ENCODE measurements at places on chromosomes 5 and 9. TPM values are rescaled to one million over a fixed set of nuclear protein-coding genes. Genes with fewer than 3 reads are reported as not detected.

DNA sequence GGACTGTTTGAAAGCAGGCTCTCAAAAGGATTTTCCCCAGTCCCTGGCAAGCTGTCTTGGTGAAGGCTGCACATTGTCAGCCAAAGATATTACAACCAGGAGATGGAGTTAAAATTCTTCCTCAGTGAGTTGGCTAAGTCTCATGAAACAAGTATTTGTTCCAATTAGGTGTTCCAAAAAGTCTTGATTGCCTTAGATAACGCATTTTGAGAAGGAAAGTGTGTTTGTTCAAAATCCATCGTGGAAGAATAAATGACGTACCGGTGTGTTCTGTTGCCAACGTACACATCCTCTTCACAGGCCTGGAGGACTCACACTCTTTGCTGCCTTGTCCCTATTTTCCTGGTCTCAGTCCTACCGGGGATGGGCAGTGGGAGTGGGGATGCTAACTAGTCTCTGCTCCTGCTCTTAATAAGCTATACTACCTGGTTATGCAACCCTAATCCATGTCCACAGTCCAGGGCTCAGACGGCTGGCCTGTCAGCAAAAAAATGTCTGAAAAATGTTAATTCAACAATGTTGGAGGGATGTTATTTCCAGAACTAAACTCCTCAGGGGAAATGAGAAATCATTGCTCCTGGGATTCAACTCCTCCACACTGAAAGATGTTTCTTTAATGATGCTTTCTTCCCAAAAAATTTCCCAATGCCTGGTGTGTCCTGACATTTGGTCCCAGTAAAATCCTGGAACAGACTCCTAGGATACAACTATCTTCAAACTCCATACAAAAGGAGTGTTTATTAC, 175.3 kb upstream of the KLF9 start:
- no peak overlapping the region for H3K4me3 ChIP-seq
- no peaks in the 10 kb centered on the region for H3K27me3 ChIP-seq
- no peak overlapping the region for H3K27ac ChIP-seq
- no peak for DNase-seq
- no peaks in the 10 kb centered on the region for H3K36me3 ChIP-seq
- no peaks in the 10 kb centered on the region for H3K4me1 ChIP-seq

- H3K4me3 ChIP-seq: peak overlapping the region; percentile 51
- peaks cover 13% of the 10 kb centered on the region for H3K27me3 ChIP-seq
- no peak for DNase-seq
- peaks cover 19% of the 10 kb centered on the region for H3K4me1 ChIP-seq
These were observed 1.4 kb upstream of the ANKRD33B start for GRCh38 chr5:10562201-10563109.

DNA sequence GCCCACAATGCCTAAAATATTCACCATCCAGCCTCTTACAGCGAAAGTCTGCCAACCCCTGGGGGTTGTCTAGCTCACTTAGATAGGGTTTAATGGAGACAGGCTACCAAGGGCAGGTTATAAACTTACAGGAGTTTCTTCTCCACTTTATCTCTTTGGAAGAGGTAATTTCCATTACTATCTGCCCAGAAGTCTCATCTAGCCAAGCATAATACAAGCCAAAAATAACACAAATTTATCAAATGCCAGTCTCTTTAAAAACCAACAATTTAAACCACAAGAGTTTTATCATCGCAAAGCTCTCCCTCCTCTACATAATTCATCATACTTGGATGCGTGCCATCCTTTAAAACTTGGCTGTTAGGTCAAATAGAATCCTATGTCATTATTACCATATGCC, 6.2 kb downstream of the RBM22 start:
- peaks cover 58% of the 10 kb centered on the region for H3K36me3 ChIP-seq
- H3K4me3 ChIP-seq: no peak overlapping the region

- H3K4me3 ChIP-seq: no peak overlapping the region
- no peaks in the 10 kb centered on the region for H3K4me1 ChIP-seq
These were observed 494 bp downstream of the ASTN2 start for GRCh38 chr9:117414220-117414905.

DNA sequence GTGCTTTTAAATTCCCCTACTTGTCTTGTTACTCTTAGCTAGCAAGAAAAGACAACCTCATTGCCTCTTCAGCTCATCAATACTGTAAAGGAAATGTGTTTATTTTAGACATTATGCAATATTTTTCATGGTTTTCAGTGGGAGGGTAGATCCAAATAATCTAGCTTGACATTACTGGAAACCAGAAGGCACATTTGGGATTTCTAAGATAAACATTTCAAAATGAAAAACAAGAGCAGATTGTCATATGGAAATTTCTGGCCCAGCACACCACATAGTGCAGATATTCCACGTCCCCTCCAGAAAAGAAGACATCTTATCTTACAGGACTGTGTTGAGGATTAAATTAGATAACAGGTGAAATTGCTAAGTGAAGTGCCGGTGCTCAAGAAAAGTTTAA, 296.9 kb downstream of the MSX2 start:
- no peak for DNase-seq
- H3K4me1 ChIP-seq: no peaks in the 10 kb centered on the region
- peaks cover 11% of the 10 kb centered on the region for H3K27me3 ChIP-seq
- H3K27ac ChIP-seq: no peak overlapping the region

- H3K27ac ChIP-seq: no peak overlapping the region
- H3K4me1 ChIP-seq: no peaks in the 10 kb centered on the region
- H3K4me3 ChIP-seq: no peak overlapping the region
- peaks cover 3% of the 10 kb centered on the region for H3K27me3 ChIP-seq
These were observed 71.1 kb downstream of the ZNF474 start for GRCh38 chr5:122200450-122200849.

- peak overlapping the region; percentile 19 for H3K27ac ChIP-seq
- peaks cover 38% of the 10 kb centered on the region for H3K4me1 ChIP-seq
- peak overlapping the region; percentile 78 for H3K4me3 ChIP-seq
- DNase-seq: peak; percentile 85
- H3K27me3 ChIP-seq: no peaks in the 10 kb centered on the region
These were observed 716 bp downstream of the PROB1 start for GRCh38 chr5:139394123-139394653.

- peaks cover 10% of the 10 kb centered on the region for H3K36me3 ChIP-seq
- no peaks in the 10 kb centered on the region for H3K27me3 ChIP-seq
- H3K4me1 ChIP-seq: no peaks in the 10 kb centered on the region
- H3K4me3 ChIP-seq: no peak overlapping the region
- H3K27ac ChIP-seq: no peak overlapping the region
- DNase-seq: no peak
These were observed 39.2 kb downstream of the MVB12B start for GRCh38 chr9:126365780-126366179.

The AIF1L gene
- 1.4 TPM for total RNA-seq

The ASTN2 gene
- 4.2 TPM for total RNA-seq

The C9orf153 gene
- total RNA-seq: 0.46 TPM

The KLHL3 gene
- total RNA-seq: 10.8 TPM
